Prostate gland (tissue), 2 donors: ENCODE measurements at places on chromosomes 12 and 14.

- no peak for DNase-seq
These were observed 162.2 kb downstream of the ADGRD1 start for GRCh38 chr12:131115766-131116467.

GRCh38 chr12:94942663-94943062 lies 60.8 kb downstream of the NDUFA12 start:
- no peak for DNase-seq

- no peak for DNase-seq
These were observed 263.3 kb downstream of the TTC6 start for GRCh38 chr14:37858733-37859132.

DNA sequence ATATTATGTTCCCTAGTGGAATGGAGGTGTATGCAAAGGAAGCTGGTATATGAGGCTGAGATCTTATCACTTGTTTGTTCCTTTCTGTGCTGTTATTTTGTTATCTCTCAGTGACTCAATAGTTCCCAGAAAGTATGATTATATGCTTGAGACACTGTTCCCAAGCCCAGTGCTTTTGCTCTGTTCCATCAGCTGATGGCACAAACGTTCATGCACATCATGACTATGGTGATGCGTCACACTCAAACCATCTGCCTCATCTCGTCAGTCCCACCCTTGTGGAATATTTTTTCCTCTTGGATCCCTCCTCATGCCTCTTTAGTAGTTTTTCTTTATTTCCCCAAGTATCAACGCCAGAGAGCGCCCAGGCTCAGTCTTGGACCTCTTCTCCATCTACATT lies 786.9 kb downstream of the AACS start:
- no peak for DNase-seq
